PC-3 (cell line): ENCODE measurements at places on chromosomes 2 and 18.

- no peak for DNase-seq
These were observed 1.7 kb downstream of the METTL4 start for GRCh38 chr18:2569338-2570207.

GRCh38 chr2:46439582-46439981 is 39.8 kb upstream of the TMEM247 start:
- DNase-seq: no peak

DNA sequence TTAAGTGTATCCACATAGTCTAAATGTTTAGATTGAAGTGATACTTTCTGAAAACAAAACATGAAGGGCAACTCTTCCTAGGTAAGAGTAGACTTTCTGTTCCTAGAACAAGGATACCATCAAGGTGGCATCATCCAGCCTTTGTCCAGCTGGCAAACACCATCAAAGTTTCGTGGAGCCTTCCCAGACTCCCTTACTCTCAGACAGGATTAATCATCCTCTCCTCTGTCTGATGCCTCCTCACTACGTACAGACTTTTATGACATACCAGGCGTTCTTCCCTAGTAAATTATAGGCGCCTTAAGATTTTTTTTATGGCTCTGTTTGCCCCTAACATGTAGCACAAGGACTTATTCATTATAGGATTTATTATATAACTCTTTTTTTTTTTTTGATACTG is 29.4 kb upstream of the ASNSD1 start:
- no peak for DNase-seq

DNA sequence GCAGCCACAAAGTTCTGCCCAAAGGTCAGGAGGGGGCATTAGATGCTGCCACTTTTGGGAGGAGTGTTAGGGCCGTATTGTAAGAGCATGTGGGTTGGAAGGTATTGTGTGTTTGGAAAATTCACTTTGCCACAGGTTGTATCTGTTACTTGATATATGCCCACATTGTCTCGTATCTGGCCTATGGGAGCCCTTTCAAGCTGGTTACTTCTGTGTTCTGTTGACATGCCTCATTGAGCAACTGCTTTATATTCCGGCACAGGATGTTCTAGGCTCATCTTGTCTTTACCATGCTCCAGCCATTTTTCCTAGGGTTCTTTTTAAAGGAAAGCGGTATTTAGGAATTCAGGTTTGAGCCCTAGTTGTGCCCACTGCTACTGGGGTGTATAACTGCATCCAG is 6.0 kb downstream of the ADNP2 start:
- no peak for DNase-seq

- no peak for DNase-seq
These were observed 63.7 kb downstream of the ZNF532 start for GRCh38 chr18:58928386-58928785.
